ENCODE measurements at places on chromosomes 3 and 15. TPM values are rescaled to one million over a fixed set of nuclear protein-coding genes. Genes with fewer than 3 reads are reported as not detected.

DNA sequence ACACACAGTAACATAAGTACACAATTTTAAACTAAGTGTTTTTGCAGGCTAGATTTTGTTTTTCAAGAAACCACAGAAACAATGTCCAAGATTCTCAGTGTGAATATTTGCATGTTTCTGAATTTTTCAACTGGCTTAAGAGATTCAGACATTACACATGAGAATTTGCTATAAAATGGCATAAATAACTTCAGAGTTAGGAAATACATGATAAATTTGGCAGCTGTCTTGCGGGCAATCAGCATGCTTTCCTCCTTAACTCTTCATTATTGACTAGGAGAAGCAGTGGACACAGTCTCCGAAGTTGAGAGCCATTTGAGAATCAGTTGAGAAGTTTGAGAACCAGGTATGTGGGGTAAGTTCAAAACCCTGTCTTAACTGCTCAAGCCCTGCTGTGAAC is 625.6 kb upstream of the SGO1 start:
- no peak for DNase-seq
- H3K4me1 ChIP-seq: no peaks in the 10 kb centered on the region
- no peak overlapping the region for H3K27ac ChIP-seq
- no peaks in the 10 kb centered on the region for H3K27me3 ChIP-seq
- H3K4me3 ChIP-seq: no peak overlapping the region

GRCh38 chr15:73873889-73874511 is 636 bp downstream of the TBC1D21 start:
- H3K27me3 ChIP-seq: no peaks in the 10 kb centered on the region
- H3K27ac ChIP-seq: no peak overlapping the region
- H3K4me1 ChIP-seq: no peaks in the 10 kb centered on the region
- peak; percentile 52 for DNase-seq

DNA sequence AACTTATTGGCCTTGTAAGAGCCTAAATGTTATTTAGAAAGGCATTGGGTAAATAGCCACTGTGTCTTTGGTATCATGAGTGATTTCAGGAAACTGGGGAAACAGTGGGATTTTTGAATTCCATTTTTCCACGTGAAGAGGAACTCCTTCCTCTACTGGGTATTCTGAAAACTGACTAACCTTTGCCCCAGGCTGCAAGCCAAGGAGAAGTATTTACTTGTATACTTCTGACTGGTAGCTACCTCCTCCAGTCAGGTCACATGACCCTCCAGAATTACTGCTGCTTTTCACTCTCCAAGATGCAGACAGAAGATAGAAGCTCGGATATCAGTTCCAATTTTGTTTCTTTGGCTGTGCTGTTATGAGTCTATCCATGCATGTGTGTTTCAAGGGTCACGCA is 50.9 kb upstream of the MAP3K13 start:
- H3K27me3 ChIP-seq: no peaks in the 10 kb centered on the region
- H3K36me3 ChIP-seq: no peaks in the 10 kb centered on the region
- no peak overlapping the region for H3K27ac ChIP-seq
- H3K4me3 ChIP-seq: no peak overlapping the region
- no peak for DNase-seq
- peaks cover 55% of the 10 kb centered on the region for H3K4me1 ChIP-seq

DNA sequence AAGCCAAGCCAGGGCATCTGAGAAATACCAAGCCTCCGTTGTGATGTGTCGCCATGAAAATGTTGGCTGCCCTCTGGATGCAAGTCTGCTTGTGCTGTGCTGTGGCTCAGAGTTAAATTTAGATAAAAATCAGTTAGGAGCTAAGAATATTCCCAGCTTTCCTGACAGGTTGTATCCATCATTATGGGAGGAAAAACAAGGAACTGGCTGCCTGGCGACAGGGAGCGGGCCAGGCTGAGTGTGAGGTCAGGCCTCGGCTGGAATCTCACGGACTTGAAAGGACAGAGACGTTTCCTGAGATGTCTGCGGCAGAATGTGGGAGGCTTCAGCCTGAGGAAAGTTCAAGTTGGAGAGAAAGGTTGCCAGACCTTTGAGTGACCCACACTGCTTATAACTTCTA is 213.8 kb downstream of the THSD4 start:
- H3K36me3 ChIP-seq: no peaks in the 10 kb centered on the region
- H3K27ac ChIP-seq: no peak overlapping the region
- no peak for DNase-seq
- no peak overlapping the region for H3K4me3 ChIP-seq
- peaks cover 10% of the 10 kb centered on the region for H3K4me1 ChIP-seq
- H3K27me3 ChIP-seq: no peaks in the 10 kb centered on the region

DNA sequence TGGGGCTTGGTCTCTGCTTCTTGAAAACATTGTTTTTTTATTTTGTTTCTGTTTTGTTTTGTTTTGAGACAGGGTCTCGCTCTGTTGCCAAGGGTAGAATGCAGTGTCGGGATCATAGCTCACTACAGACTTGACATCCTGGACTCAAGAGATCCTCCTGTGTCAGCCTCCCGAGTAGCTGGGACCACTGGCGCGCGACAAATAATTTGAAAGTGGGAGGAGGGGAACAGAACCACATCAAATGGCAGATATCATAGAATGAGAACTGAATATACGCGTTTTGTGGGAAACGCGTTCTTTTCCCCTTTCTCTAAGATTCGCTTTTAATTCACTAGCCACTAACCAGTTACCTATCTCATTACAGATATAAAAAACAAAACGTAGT is 641 bp upstream of the VPS13C start:
- H3K27ac ChIP-seq: peak overlapping the region; percentile 75
- peaks cover 3% of the 10 kb centered on the region for H3K27me3 ChIP-seq
- no peak for DNase-seq
- no peaks in the 10 kb centered on the region for H3K36me3 ChIP-seq
- H3K4me3 ChIP-seq: peak overlapping the region; percentile 96
- peaks cover 20% of the 10 kb centered on the region for H3K4me1 ChIP-seq

Gene EFHB
- total RNA-seq: not detected

GRCh38 chr3:171881251-171881650 is 38.1 kb downstream of the TMEM212 start:
- no peak for DNase-seq
- no peak overlapping the region for H3K27ac ChIP-seq
- peaks cover 84% of the 10 kb centered on the region for H3K4me1 ChIP-seq
- H3K4me3 ChIP-seq: no peak overlapping the region
- H3K27me3 ChIP-seq: no peaks in the 10 kb centered on the region
- no peaks in the 10 kb centered on the region for H3K36me3 ChIP-seq

Gene WWTR1
- 19.7 TPM for total RNA-seq

- H3K27me3 ChIP-seq: no peaks in the 10 kb centered on the region
- no peaks in the 10 kb centered on the region for H3K36me3 ChIP-seq
- H3K4me3 ChIP-seq: peak overlapping the region; percentile 67
- H3K27ac ChIP-seq: peak overlapping the region; percentile 71
Measured at GRCh38 chr3:53073553-53074365, 27.9 kb upstream of the SFMBT1 start.

DNA sequence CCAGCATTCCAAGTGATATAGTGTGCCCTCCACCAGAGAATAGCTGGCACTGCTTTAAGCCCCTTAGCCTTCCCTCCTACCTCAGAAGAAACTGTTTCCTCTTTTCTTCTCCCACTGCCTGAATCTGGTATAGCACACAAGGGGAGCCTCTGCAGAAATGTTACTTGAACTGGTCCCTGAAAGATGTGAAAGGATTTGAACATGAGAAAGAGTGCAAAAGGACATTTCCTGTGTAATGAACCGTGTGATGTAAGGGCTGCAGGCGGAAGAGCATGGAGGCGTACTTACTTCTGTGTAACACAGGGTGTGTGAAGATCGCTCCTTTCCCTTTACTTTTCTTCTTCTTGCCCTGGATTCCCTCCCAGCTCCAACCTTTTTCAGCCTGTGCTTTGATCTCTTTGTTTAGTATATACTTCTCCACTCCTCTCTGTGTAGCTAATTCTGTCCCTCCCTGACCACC is 8.4 kb downstream of the TMOD3 start:
- peaks cover 2% of the 10 kb centered on the region for H3K36me3 ChIP-seq
- peaks cover 70% of the 10 kb centered on the region for H3K4me1 ChIP-seq
- no peak for DNase-seq
- H3K27me3 ChIP-seq: no peaks in the 10 kb centered on the region
- no peak overlapping the region for H3K27ac ChIP-seq

DNA sequence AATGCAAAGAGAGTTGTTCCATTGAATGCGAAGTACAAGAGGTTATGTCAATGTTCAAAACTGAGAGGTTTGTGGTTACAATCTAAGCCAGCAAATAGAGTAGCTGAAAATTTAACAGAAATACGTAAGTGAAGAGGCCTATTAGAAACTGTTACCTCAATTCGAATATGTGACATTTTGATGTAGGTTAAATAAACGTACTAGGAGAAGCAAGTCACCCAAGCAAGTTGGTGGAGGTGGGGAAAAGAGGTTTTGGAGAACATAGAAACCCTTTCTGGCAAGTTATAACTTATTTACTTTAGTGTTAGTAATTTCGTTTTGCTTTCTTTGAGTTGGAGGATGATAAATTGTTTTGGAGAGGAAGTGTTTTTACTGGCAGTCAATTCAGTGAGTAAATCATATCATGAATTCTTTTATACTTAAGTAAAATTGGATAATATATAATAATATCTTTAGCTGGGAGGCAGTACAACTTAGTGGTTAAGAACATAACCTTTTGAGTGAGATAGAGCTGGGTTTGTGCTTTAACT is 91.2 kb upstream of the NAALADL2 start:
- H3K27ac ChIP-seq: no peak overlapping the region
- no peaks in the 10 kb centered on the region for H3K36me3 ChIP-seq
- no peak for DNase-seq
- H3K4me3 ChIP-seq: no peak overlapping the region
- no peaks in the 10 kb centered on the region for H3K4me1 ChIP-seq

Gene CLRN1
- total RNA-seq: not detected

DNA sequence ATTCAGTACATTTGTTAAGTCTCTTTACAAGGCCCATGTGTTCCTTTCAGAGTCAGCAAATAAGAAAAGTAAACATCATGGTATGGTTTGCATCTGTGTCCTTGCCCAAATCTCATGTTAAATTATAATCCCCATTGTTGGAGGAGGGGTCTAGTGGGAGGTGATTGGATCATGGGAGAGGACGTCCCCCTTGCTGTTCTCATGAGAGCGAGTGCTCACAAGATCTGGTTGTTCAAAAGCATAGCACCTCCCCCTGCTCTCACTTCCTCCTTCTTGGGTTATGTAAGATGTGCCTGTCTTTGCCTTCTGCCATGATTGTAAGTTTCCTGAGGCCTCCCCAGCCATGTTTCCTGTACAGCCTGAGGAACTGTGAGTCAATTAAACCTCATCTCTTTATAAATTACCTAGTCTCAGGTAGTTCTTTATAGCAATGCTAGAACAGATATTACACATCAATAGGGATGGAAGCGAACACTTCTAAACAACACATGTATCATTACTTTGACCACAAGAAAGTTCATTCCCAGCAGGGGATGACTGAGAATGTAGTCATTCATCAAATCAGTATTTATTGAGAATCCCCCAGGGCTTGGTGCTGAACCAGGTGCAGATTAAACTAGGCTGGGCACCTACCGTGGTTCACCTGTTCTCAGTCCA is 4.1 kb downstream of the EFCAB12 start:
- peaks cover 69% of the 10 kb centered on the region for H3K4me1 ChIP-seq
- DNase-seq: peak; percentile 54
- no peaks in the 10 kb centered on the region for H3K36me3 ChIP-seq
- H3K27me3 ChIP-seq: peaks cover 4% of the 10 kb centered on the region
- peak overlapping the region; percentile 56 for H3K4me3 ChIP-seq

- H3K36me3 ChIP-seq: no peaks in the 10 kb centered on the region
- no peak overlapping the region for H3K27ac ChIP-seq
- no peaks in the 10 kb centered on the region for H3K27me3 ChIP-seq
- no peak for DNase-seq
- H3K4me1 ChIP-seq: no peaks in the 10 kb centered on the region
Measured at GRCh38 chr3:161905520-161906132, 409.0 kb downstream of the OTOL1 start.

Gene LMLN
- 1.1 TPM for total RNA-seq

Gene GP9
- not detected for total RNA-seq

GRCh38 chr3:149908424-149908957 is 62.2 kb downstream of the PFN2 start:
- no peaks in the 10 kb centered on the region for H3K27me3 ChIP-seq
- no peaks in the 10 kb centered on the region for H3K36me3 ChIP-seq
- H3K4me1 ChIP-seq: no peaks in the 10 kb centered on the region
